ENCODE measurements at places on chromosomes 11 and 22.

GRCh38 chr11:93160808-93161207 is 37.0 kb downstream of the SLC36A4 start:
- DNase-seq: no peak

DNA sequence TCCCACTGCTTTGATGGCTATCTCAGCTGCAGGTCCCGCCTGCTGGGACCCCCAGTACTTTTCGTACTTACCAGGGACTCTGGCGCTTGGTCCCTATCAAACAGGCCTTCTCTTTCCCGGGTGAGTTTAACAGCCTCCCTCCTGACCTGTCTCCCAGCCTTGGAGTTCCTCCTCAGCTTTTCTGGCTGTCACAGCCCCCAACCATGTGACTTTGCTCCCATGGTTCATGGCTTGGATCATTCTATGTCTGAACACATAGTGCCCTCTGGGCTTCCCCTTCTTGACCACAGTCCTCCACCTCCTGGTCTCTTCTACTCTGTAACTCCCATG is 56.9 kb downstream of the PARVA start:
- no peak for DNase-seq

GRCh38 chr11:10931761-10932670 is 74.2 kb upstream of the ZBED5 start:
- DNase-seq: no peak

GRCh38 chr11:24324211-24324610 is 172.6 kb upstream of the LUZP2 start:
- DNase-seq: no peak

GRCh38 chr11:132872211-132872610 is 660.1 kb downstream of the OPCML start:
- DNase-seq: no peak

DNA sequence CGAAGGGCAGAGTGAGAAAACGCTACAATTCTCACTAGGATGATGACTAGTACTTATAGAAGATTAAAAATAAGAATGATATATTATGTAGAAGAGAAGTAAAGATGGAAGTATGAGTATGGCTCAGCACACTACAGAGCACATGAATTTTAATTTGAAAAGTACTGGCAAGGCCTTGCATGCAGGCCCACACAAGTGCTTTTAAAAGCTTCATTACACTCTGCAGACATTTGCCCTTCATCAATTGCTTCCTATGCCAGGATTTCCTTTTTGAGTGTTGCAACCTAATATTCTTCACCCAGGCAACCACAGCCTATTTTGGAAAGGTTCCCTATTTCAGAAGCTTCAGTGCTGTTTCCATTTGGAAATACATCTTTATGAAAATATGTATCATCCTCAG is 81.1 kb downstream of the LARGE2 start:
- DNase-seq: no peak

GRCh38 chr11:22728600-22729389 is 62.4 kb downstream of the GAS2 start:
- no peak for DNase-seq

- no peak for DNase-seq
Observed at GRCh38 chr11:131108760-131109159, 192.5 kb upstream of the SNX19 start.

- DNase-seq: no peak
Observed at GRCh38 chr11:19275496-19275895, 34.8 kb upstream of the E2F8 start.

GRCh38 chr11:44747316-44747715 is 20.6 kb downstream of the TSPAN18 start:
- no peak for DNase-seq

DNA sequence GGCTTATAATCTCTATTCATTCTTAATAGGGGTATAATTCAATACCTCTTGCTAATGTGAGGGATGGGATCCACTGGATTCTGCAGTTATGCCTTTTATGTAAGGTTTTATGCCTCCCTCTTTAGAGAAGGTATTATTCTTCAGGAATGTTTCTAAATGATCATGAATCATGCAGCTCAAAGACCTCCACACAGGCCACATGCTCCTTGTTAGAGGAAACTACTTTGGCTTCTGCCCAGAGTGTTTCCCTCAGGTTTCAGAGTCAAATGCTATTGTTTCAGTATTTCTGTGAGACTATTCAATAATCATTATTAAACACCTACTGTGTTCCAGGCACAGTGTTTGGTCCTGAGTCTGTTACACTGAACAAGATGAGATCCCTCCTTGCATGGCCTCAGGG is 115.9 kb downstream of the RAB38 start:
- no peak for DNase-seq

DNA sequence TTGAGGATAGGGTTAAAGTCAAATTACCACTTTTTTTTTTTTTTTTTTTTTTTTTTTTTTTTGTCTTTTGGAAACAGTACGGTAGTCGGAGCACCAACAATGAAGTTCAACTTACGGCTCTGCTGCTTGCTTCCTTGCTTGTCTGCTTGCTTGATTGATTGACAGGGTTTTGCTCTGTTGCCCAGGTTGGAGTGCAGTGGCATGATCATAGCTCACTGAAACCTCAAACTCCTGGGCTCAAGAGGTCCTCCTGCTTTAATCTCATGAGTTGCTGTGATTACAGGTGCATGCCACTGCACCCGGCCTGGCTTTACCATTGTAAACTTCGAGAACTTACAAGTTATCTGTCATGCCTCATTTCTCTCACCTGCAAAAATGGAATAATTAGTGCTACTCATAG is 5.8 kb downstream of the SGSM3 start:
- no peak for DNase-seq

DNA sequence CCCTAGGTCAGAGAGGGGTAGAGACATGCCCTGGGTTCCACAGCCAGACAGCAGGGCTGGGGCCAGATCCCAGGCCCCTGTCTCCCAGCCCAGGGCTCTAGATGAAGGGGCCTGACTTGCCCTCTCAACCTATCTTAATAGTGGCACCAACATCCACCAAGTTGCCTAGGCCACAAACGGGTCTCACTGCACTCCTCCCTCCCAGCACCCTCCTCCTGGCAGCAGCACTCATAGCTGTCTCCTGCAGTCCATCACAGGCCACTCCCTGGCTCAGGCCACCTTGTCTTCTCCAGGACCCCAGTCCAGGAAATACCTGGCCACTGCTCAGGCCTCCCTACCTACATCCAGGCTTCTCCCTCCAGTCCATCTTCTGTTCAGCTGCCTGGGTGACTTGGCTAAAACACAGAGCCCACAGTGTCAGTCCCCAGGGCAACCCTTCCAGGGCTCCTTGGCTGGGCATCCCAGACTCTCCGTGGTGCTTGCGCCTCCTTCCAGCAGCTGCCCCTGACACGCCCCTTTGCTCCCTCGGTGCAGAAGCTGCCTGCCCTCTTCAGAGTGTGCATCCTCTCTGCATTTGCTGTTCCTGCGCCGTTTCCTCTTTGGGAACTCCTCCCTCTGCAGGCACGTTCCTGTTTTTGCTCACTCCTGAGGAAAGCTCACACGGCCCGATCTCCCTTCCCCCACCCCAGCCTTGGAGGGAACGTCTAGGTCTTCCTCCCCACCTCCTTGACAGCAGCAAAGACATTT is 40.5 kb downstream of the LRRC32 start:
- no peak for DNase-seq

DNA sequence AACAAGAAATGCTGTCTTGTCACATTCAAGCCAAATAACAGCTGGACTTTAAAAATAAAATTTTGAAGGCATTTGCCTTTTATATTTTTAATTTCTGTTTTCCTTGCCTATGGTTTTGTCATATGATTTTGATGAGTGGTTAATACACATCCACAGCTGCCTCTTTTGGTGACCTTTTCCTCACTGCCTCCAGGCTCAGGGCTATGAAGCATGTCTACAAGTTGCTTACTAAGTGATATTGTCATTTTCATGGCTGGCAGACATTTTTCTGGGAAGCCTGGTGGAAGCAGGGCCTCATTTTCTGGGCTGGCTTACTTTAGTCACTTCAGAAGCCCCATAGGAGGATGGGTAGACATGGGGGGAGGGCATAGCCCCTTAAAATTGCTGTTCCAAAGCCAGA is 344.9 kb downstream of the SOX6 start:
- DNase-seq: no peak

DNA sequence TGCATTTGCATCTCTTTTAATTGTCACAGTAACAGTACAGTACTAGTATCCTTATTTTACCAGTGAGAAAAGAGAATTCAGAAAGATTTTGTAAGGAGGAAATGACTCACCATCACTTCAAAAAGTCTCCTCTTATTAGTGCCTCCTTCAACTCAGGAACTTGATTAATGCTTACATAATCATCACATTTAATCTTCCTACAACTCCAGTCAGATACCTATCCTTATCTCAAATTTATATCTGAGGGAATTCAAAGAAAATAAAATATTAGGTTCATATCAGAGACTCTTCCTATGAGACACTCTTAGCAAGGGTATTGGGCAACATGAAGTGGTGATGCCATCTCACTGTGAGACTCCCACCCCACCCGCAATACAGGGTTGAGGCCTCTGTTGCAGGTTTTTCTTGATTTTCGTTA is 26.1 kb upstream of the CTSC start:
- no peak for DNase-seq

DNA sequence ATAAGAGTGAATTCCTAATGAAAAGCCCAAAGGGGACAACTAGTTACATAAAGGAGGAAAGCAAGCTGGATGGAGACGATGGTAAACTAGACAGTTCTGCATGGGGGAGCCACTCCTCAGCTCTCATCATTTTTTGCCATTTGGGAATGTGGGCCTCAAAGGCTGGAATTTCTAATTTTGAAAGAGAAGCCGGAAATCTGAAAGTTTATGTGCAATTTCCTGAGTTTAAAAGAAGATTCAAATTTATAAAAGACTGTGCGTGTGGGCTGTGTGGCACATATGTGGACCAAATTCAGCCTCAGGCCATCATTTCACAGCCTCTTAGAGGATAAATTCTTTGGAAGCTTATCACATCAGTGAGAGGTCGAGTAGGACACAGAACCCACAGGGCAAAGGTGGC is 18.3 kb upstream of the CRY2 start:
- DNase-seq: no peak

GRCh38 chr11:1201395-1202153 is 21.3 kb upstream of the MUC5B start:
- no peak for DNase-seq

- no peak for DNase-seq
Observed at GRCh38 chr11:46832511-46833214, 13.4 kb downstream of the CKAP5 start.

- no peak for DNase-seq
Observed at GRCh38 chr11:128334311-128335044, 252.9 kb downstream of the ETS1 start.

- DNase-seq: no peak
Observed at GRCh38 chr22:37328017-37328416, 45.7 kb downstream of the CYTH4 start.

GRCh38 chr11:19790831-19791552 is 78.4 kb downstream of the NAV2 start:
- DNase-seq: no peak

GRCh38 chr11:24861440-24861839 is 364.6 kb downstream of the LUZP2 start:
- no peak for DNase-seq

DNA sequence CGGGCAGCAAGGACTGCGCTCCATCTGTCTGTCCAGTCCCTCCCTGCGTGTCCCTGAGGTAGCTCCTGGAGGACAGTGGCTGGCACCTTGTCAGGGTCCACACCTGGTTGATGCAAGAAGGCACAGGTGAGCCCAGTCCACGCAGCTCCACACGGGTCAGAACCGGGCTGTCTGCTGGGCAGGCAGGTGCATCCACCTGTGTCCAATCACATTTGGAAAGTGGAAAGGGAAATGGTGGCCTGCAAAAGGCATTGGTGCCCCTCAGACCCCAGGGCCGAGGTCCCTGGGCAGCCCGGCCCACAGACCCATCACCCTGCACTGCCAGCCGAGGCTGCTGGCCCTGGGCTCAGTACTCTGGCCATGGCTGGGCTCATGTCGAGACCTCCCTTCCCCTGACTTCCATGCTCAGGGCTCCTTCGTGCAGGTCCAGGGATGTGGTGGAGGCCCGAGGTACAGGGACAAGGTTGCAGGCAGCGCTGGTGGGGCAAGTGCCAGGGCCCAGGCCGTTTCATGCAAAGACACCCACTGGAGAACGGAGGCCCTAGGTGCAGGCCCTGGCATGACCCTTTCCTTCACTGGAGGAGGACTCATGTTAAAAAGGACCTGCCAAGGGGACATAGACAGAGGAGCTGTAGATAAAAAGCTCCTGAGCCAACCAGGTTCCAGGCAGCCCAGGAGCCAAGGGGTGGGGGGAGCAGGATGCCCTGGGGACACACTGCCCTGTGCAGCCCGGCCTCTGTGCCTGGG is 38.9 kb upstream of the TH start:
- no peak for DNase-seq

DNA sequence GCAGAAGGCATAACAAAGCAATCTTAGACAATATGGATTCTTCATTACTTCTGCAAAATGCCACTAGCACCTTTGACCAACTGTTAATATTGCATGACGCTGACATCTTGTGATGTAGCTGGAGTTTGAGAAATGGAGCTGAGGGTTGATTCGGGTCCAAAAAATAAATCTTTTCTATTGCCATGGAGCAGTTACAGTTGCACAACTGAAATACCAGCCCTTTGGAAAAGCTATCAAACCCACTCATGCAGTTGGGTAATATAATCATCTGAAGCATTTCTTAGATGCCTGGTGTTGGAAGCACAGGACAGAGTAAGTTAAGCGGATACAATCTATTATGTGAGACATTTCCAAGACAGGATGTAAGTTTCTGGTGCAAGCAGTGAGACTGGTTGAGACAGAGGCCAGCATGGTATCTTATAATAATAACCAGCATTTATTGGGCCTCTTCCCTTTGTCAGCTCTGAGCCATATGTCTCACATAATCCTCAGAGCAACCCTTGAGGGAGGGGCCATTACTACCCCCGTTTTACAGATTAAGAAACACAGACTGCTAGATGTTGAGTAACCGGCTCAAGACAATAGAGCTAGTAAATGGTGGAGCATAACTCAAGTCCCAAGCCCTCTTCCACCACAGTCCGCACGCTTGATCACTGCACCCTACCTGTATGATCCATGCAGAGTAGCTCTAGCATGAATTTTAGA is 74.9 kb upstream of the CAPRIN1 start:
- no peak for DNase-seq

GRCh38 chr11:55819330-55819729 is at the start of gene OR5D18:
Gene OR5D18, plus strand, starts transcription at chr11:55819630. Its CDS starts 0 bp downstream, at chr11:55819630.
- DNase-seq: no peak

- DNase-seq: no peak
Observed at GRCh38 chr22:49204599-49205482, 622.8 kb downstream of the BRD1 start.

- no peak for DNase-seq
Observed at GRCh38 chr11:125281831-125282595, 117.5 kb downstream of the PKNOX2 start.

GRCh38 chr11:83299681-83300080 is 13.5 kb upstream of the CCDC90B start:
- DNase-seq: no peak

GRCh38 chr11:117020869-117021564 is 77.2 kb downstream of the SIK3 start:
- no peak for DNase-seq

- DNase-seq: no peak
Observed at GRCh38 chr11:81005595-81005994, 1564.8 kb upstream of the TENM4 start.

Measured in stimulated activated CD8-positive, alpha-beta memory T cell treated with anti-CD3 and anti-CD28 coated beads, Interleukin-4, amount 100 ng/mL, for 1 hour (primary cell).